ENCODE measurements at places on chromosomes 7 and 10.

GRCh38 chr10:62056698-62057097 is 155.2 kb downstream of the ARID5B start:
- DNase-seq: no peak

DNA sequence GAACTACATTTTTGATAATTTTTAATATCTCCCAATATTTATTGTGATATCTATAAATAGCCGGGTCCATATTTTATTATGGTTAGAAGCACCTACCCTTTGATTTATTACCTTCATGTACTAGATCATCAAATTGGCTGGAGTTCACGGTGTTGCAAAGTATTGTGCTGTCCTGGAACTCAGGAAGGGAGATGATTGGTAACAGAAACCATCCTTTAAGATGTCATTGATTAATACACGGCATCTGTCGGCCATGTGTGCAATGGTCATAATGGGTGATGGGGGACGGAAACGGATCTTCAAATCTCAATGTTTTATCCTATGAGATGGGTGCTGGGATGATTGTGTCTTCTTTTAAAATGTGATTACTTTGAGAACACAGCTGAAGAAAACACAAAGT is 157.0 kb downstream of the NEBL start:
- DNase-seq: no peak

DNA sequence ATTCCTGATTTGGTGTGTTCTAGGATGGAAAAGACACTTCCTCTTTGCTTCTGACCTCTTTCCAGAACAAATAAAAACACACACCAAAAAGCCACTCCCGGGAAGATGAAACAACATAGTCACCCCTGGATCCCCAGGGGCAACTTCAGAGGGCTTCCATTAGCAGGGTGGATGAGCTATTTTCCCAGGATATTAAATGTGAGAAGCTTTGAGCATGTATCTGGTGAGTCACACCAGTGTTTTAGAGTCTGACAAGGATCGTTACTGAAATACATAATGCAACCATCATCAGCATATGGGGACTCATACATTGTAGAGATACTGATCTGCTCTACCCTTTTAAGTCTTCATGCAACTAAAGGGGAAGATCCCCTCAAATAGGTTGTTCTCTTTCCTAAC is 115.5 kb upstream of the ZNF438 start:
- no peak for DNase-seq

GRCh38 chr7:13797545-13797944 is 191.9 kb downstream of the ETV1 start:
- DNase-seq: no peak

- DNase-seq: no peak
Measured at GRCh38 chr7:39536951-39537350, 29.3 kb upstream of the YAE1 start.

DNA sequence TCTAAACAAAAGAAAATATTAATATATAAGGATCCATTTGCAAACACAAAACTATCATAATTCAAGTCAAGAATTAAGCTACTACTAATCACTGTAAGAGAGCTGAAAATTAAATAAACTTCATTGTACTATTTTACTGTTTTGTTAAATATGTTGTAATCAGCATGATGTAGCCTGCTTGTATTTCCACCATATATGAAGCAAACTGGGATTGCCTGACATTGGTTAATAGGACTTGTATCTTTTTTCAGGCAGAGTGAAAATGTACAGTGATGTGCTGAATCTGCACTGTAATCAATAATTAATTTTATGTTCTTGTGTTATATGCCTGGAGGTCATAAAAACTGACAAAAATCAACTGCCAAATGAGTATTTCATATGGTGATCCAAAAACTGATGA is 25.4 kb downstream of the TRDMT1 start:
- no peak for DNase-seq

DNA sequence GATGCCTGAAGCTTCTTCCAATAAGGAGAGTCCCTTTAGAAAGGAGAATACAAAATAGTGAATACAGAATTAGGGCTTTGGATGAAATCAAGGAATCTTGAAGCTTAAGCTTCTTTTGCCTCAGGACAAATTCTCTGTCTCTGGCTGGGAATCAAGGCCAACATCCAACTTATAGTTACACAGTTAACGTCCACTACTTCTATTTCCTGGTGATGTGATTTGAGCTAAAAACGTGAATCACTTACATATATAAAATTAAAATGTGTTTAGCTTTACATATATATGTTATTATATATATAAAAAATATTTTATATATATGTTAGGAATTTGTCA is 11.4 kb upstream of the INPP5F start:
- DNase-seq: no peak

- no peak for DNase-seq
Measured at GRCh38 chr7:70183278-70183677, 585.0 kb downstream of the AUTS2 start.

DNA sequence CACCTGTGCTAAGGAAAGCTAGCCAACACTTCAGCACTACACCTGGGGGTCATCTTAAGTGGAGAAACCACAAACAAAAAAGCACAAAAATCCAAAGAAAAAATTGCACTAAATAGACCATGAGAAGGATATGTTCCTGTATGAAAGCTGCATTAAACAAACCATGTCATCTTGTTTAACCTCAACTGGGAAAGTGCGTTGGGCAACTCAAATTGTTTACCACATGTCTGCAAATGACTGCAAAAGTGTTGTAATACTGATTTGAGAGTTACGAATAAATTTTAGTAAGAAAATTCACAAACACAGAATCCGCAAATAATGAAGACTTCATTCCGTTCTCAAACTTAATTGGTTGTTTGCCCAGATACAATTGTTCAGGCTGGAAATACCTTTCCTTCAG is 111.9 kb upstream of the EGFR start:
- no peak for DNase-seq

- DNase-seq: no peak
Measured at GRCh38 chr7:116052006-116052405, 21.4 kb upstream of the TFEC start.

DNA sequence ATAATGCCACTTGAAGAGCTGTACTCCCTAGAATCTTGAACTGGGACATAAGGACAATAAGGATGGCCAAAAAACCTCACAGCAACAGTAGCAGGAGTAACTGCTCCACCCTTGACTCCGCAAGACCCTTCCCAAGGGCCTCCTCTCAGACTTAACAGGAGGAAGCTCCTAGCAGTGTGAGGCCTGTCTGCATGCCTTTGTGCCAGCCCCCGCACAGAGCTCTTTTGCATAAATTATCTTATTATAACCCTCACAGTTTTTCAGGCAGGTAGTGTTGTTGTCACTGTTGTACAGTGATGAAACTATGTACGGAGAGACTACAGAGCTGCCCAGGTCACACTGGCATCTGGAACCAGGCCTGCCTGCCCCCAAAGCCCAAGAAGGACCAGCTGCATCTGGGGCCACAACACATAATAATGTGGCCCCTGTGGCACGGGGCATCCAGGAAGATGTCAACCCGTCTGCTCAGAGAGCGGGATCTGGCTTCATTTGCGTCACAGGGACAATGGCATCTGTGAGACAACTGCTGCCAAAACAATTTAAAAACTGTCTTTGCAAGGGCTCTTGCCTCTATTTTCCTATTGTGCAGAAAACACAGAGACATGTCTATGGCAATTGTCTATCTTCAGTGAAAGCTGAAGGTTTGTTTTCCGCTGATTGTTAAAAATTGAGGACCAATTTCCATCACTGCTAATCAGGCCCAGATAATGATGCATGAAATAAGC is 249.3 kb upstream of the GRB10 start:
- no peak for DNase-seq

- peak; percentile 100 for DNase-seq
Measured at GRCh38 chr7:38775506-38776175, 133.3 kb downstream of the VPS41 start.

DNA sequence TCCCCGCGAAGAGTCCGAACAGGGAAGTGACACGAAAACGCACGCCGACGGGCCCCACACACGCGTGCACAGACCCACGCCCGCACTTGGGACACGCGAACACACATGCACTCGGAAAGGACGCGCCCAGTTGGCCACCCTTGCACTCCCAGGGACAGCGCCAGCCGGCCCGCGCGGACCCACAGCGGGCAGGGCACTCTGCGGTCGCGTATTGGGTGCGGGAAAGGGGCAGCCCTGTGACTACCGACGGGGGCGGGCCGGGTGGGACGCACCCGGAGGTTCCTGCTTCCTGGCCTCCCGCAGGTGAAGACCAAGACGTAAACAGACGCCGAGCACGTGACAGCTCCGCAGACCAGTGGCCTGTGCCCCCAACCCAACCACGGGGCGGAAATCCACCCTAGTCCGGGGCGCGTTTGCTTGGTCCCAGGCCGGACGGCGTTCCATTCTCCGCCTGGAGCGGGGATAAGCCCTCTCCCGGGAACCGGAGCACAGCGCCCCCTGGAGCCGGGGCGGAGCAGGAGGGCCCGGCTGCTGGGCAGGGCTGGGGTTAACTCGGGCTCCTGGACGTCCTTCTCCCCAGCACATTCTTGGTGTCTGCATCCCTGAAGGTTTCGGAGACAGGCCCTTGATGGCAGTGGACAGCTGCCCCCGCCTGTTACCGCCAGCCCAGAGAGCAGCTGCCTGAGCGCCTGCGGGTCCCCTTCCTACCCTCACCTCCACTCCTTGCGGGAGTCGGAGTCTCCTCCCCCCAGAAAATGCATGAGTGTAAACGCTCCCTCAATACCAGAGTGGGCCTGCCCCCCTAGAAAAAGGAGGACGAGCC is 2.0 kb upstream of the LZTS2 start:
- DNase-seq: peak; percentile 53

DNA sequence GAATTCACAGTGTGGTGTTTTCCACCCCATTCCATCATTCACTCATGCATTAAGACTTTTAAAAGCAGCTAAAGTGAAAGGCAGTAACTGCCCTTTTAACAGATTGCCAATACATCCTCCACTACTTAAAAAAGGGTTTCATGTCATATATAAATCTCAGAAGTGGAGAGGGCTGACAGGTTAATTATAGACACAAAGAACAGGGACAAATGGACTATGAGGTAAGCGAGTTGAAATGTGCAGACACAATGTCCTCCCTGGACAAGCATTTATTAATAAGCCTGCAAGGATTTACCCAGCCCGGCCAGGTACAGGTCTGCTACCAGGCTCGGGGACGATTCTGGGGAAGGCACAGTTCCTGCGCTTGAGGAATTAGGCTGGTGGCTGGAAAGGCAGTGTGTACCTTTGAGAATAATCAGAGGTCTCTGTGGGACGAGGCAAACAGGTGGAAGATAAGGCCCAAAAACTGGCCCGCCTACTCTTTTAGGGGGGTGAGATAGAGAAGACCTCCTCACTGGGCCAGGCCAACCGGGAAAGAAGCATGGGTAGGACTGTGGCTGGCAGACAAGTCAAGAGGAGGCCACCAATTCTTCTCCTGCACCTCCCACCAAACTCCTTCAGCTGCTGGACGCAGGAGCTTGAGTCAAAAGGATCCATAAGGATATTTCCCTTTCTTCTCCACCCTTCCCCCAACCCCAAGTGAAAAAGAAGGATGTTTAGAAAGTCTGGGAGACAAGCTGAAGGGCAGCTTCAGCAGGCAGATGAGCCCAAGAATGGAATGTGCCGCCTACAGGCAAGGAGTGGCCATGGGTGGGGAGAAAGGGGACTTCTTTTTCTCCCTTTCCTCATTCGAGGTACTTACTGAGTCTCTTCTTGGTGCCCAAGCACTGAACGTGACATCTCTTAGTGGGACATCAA is 1.5 kb downstream of the PDLIM1 start:
- no peak for DNase-seq

DNA sequence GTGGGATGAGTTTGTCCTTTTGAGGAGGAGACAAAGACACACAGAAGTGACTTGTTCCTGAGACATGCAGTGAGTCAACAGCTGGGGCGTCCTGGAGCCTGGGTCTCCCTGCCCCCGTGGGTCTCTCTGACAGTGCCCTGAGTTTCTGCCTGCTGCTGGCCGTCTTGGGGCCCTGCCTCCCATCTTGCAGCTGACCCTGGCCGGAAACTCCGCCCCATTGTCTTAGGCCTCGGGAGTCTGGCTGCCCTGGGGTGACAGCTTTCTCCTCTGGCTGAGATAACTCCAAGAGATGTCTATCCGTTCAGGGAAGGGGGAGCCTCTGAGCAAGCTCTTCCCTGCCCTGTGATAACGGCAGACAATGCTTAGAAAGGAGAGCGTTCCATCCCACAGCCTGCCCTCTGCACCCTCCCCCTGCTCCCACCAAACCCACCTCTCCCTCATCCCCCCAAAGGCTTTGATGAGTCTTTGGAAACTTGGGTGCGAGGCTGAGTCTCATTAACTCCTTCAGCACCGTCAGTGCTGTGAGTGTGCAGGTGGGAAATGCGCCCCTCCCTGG is 69.5 kb upstream of the PODXL start:
- DNase-seq: no peak

DNA sequence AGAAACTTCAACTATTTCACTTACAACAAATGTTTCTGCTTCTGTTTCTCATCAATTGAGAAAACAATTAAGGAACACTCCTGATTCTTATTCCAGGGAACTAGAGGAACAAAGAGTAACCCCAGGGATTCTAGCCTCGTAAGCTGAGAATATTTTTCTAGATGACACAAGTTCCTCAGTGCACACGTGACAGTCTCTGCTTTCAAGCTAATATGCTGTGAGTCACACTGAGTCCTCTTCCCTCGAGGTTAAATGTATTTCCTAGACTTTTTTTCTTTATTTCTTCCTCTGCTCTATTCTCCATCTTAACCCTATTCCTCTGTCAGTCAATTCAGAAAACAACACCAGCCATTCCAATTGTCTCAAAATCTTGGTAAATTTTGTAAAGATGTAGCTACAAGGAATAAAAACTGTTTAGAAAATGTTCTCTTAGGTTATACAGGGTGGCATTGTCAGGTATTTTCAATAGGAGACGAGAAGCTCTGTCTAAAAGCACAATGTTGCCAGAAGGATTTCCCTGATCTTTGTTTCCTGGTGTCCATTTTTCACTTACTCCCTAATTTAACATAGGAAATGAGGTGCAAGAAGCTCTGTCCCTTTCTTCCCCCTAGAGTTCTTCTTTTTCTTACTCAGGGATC is 5.8 kb upstream of the C1GALT1 start:
- no peak for DNase-seq

DNA sequence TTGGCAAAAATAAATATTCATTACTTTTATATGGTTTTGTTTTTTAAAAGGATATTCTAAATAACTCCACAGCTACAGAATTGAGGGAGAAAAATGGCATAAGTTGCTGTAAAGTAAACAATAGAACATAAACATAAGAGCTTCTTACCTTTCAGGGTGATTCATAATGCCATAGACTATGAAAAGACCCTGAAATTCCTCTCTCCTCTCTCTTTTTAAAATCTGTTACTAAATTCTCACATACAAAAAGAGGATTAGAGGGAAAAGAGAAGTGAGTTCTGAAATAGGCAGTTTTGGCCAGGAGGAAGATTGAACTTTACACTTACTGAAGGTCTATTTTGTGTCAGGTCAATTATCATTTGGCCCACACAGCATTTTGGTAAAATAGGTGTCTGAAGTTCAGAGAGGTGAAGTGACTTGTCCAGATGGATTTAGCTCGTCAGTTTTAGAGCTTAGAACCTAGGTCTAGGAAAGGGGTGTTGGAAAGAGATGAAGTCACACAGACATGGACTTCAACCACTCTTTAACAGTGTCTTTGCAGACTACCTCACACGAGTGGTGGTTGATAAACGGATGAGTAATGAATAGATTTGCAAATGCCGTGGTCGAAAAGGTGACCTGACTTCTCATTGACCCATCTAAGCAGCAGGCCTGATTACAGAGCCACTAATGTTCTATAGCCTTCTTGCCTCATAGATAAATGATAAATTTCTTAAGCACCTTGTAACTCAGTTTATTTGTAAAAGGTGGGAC is 190.6 kb upstream of the CCDC6 start:
- DNase-seq: no peak

Data from NCI-H1092 treated with DMSO at 0.1 percent for 48 hours (cell line).